ENCODE measurements at places on chromosomes 2 and 18. TPM values are rescaled to one million over a fixed set of nuclear protein-coding genes. Genes with fewer than 3 reads are reported as not detected.

CTAGE1 gene
- 0.11 TPM for total RNA-seq

PDK1 gene
- 22.7 TPM for total RNA-seq

DNA sequence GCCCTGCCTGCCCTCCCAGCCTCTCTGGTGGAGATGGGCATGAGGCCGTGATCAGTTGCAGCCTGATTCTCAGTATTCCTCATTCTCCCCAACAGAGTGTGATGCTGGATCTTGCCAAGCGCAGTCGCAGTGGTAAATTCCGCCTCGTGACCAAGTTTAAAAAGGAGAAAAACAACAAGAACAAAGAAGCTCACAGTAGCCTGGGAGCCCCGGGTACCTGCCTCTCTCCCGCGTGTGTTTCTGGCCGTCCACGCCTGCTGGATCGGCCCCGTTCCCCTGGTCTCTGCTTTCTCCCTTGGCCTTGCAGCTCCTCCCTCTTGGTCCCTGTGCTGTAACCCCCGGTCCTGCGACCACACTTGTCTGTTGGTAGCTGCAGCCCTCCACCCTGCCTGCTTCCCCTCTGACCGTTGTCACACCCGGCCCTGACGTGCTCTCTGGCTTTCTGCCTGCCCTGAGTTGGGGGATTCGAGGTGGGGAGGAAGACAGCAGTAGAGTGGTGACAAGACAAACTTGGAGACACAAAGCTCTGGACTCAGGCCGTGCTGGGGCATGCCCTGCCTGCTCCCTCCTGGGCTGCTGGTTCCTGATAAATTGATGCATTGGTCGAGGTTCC, 99.5 kb downstream of the USP40 start:
- DNase-seq = no peak

FOXI3 gene
- total RNA-seq = not detected

RUFY4 gene
- not detected for total RNA-seq

DNA sequence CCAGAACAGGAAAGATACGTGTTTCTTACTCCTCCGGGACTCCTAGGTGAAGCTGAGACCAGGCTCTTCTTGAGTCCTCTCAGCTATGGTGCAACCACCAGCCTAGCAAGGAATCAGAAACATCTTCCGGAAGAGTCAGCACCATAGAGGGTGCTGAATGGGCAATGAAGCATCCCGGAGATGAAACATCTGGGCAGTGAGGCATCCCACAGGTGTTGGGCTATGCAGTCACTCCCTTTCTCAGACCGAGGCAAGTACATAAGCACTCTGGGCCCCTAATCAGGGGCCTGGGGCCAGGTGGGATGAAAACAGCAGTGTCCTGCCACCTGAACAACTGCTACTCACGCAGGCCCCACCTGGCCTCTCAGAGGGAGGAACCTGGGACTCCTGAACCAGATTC, 1.4 kb upstream of the CAPN10 start:
- DNase-seq = peak; percentile 31

- DNase-seq = no peak
Observed at GRCh38 chr18:59063912-59064311, 75.8 kb upstream of the SEC11C start.

DNA sequence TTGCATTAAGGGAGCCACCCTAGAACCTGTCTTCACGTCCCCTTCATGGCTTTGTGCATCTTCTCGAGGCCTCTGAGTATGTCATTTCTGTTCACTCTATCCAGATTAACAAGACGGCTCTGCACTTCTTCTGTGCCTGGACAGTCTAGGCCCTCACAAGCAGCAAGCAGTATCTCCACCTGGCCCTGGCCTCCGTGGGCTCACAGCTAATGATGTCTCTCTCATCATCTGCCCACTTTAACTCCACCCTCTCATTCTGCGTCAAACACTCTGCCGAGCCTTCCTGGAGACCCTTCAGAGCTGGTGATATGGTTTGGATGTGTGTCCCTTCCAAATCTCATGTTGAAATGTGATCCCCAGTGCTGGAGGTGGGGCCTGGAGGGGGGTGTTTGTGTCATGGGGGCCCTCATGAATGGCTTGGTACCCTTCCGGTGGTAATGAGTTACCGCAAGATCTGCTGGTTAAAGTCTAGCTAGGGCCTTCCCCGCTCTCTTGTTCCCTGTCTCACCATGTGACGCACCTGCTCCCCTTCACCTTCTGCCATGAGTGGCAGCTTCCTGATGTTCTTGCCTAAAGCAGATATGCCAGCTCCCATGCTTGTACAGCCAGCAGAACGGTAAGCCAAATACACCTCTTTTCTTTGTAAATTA, 132.5 kb upstream of the ID2 start:
- no peak for DNase-seq

GRCh38 chr2:68943581-68944568, 8.8 kb downstream of the GKN2 start:
- DNase-seq = peak; percentile 76

LRRC30 gene
- not detected for total RNA-seq

AP1S3 gene
- total RNA-seq = 1.8 TPM

DNA sequence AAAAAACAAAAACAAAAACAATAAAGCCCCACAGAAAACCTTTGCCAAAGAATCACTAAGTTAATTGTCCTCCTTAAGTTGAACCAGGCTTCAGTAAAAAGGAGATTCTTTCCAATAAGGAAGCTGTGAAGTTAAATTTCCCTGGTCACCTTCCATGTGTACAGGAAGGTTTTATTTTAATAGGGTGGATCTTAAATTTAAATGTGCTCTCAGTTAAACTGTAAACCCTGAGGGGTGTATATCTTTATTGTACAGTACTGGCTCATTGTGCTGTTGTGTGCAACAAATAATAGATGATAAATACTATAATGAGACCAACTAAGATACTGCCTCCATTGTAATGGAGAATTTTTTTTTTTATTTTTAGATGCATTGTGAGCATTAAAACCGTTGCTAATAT, 97.1 kb downstream of the NYAP2 start:
- no peak for DNase-seq

GRCh38 chr2:63422556-63422955, 165.7 kb downstream of the WDPCP start:
- DNase-seq = no peak

ALPG gene
- total RNA-seq = not detected

DNA sequence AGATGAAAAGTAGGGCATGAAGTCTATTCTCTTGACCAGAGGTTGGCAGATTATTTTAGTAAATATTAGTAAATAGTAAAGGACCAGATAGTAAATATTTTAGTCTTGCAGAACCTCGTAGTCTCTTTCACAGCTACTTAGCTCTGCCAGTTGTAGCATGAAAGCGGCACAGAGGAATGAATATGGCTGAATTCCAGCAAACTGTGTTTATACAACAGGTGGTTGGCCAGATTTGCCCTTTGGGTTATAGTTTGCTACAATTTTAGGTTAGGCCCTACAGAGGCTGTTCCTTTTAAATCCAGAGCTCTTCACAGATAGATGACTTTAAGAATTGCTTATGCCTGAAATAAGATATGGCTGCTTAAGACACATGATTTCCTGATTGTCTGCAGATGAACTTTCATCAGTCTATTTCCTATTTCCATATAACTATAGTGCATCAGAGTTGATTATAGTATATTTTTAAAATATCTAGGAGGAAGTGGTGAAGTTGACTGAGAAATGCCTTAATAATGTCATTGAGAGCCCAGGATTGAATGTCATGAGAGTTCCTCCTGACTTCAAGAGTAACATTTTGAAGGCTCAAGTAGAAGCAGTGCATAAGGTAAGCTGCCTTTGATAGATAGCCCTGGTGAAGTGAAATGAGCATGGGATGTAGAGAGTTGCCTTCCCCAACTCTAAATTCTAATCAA, 80.5 kb downstream of the TMEM185B start:
- no peak for DNase-seq

ZAP70 gene
- total RNA-seq = not detected

DNA sequence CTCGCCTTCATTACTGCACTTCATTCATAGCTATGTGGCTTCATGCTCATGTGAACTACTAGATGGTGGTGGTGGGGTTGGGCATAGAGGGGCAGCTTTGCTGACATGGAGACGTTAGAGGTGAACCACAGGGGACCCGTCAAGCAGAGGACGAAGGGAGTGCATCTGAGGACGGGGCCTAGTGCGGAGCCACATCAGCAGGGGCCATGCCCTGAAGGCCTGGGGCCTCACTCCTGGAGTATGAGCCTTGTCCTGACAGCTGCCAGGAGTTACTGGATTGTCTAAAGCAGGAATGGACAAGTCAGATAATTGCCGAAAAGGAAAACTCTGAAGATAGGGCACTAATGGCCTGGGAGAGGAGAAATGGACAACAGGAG, 36.4 kb downstream of the KCNF1 start:
- no peak for DNase-seq

- DNase-seq = no peak
Observed at GRCh38 chr2:233980955-233981561, 63.9 kb downstream of the TRPM8 start.
